ENCODE measurements at places on chromosomes 4 and X. TPM values are rescaled to one million over a fixed set of nuclear protein-coding genes. Genes with fewer than 3 reads are reported as not detected.

GRCh38 chrX:7689791-7690412, 153.1 kb upstream of the VCX start:
- no peak for DNase-seq

DNA sequence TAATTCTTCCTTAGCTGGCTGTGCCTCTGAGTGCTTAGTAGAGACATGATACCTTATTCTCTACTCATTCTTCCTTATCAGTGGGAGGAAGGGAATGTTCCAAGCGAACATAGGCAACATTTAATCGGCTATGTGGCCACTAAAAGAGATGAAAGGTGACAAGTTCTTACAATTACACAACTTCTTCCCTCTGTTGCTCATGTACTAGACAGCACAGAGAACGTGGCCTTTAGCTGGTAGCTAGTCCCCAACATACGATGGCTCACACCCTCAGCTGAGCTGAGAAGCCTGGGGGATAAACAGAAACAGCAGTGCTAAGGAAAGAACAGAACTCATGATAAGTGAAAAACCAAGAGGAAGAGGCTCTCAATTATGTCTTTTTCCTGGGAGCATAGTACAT, 52.2 kb downstream of the APOO start:
- no peak for DNase-seq

SMR3B gene
- total RNA-seq = not detected

GRCh38 chrX:150451953-150452352, 88.8 kb downstream of the MAMLD1 start:
- no peak for DNase-seq

OTUD6A gene
- not detected for total RNA-seq

LONRF3 gene
- 1.9 TPM for total RNA-seq

- no peak for DNase-seq
Measured at GRCh38 chrX:98380556-98380955, 1496.8 kb downstream of the RPA4 start.

C4orf51 gene
- total RNA-seq = not detected
